GM18507 (cell line): ENCODE measurements at places on chromosomes 6 and 20.

DNA sequence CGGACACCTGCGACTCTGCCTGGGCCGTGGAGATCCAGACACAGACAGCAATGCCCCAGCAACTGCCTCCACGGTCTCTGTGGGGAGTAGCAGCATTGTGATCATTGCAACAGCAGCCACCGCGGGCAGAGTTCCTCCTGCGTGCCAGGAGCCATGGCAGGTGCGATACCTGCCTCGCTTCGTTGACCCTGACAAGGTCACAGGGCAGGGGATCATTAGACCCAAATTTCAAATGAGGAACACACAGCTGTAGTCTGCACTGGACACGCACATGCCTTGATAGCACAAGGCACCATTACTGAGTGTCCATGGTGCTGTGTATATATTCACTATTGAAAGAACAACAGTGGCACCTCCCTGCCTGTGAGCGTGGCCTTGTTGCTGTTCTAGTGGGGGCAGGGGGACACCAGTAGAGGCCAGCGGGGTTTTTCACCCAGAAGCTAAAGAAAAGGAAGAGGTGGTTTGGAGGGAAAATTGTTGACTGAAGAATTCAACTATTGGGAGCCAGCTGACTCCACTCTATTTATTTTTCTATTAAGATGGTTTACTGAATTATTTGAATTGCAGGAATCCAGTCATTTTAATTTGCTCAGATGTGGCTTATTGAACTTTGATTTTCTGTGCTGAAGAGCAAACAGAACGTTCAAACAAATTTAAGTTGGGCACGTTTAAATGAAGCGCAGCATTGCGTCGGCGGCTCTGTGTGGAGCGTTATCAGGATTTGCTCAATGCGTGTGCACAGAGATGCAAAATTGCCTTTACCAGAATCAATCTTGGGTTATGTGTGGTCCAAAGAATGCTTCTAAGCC is 60.2 kb upstream of the RPS6KA2 start:
- no peak for DNase-seq

- no peak for DNase-seq
Observed at GRCh38 chr6:1407499-1407990, 18.2 kb downstream of the FOXF2 start.

- DNase-seq, result no peak
Observed at GRCh38 chr6:17167327-17167979, 65.6 kb downstream of the STMND1 start.

DNA sequence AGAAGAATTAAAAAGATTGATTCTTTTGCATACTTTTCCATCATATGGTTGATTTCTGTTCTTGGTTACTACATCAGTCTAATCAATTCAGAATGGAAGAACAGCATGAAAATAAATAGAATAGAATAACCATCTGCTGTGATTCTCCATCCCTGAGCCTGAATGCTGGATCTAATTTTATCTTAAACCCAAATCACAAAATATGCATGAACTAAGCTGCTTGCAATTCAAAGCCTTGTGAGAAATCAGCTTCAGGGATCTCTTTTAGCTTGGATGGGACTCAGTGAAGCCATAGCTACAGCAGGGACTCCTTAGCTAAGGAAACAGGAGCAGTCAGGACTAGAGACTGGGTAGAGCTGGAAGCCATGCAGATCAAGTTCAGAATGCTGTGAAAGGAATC is 74.1 kb downstream of the TPBG start:
- no peak for DNase-seq

DNA sequence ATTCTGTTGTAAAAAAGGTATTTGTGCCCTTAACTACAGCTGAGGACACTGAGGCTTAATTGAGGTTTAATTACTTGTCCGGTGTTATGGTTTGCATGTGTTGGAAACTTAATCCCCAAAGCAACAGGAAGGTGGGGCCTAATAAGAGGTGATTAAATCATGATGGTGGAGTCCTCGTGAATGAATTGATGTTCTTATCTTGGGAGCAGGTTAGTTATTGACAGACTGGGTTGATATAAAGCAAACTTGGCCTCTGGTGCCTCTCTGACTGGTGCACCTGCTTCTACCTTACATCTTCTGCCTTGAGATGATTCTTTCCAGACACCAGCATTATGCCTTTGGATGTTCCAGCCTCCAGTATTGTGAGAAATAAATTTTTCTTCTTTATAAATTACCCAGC is 306.5 kb upstream of the HS3ST5 start:
- DNase-seq, result no peak

GRCh38 chr6:56245903-56246351 is 1.5 kb downstream of the COL21A1 start:
- DNase-seq, result no peak
